HepG2 (cell line): ENCODE measurements at places on chromosomes 6 and 20. TPM values are rescaled to one million over a fixed set of nuclear protein-coding genes. Genes with fewer than 3 reads are reported as not detected.
A peak's percentile ranks its signal among the peaks of the same experiment; 100 is the strongest.

The EFCAB8 gene
- 0.15 TPM in 1 of 2 replicates, not detected in the other for polyA plus RNA-seq

- DNase-seq: no peak
These were observed 495.0 kb upstream of the NRSN1 start for GRCh38 chr6:23630726-23631635.

- peak; percentile 86 for DNase-seq
These were observed 10.6 kb upstream of the CCN6 start for GRCh38 chr6:112043032-112044007.

- no peak for DNase-seq
These were observed 57.0 kb downstream of the NOX3 start for GRCh38 chr6:155398701-155399061.

- no peak for DNase-seq
These were observed 112.2 kb downstream of the INSM1 start for GRCh38 chr20:20480126-20480525.

GRCh38 chr6:1027795-1028569, 283.9 kb upstream of the FOXQ1 start:
- DNase-seq: no peak

DNA sequence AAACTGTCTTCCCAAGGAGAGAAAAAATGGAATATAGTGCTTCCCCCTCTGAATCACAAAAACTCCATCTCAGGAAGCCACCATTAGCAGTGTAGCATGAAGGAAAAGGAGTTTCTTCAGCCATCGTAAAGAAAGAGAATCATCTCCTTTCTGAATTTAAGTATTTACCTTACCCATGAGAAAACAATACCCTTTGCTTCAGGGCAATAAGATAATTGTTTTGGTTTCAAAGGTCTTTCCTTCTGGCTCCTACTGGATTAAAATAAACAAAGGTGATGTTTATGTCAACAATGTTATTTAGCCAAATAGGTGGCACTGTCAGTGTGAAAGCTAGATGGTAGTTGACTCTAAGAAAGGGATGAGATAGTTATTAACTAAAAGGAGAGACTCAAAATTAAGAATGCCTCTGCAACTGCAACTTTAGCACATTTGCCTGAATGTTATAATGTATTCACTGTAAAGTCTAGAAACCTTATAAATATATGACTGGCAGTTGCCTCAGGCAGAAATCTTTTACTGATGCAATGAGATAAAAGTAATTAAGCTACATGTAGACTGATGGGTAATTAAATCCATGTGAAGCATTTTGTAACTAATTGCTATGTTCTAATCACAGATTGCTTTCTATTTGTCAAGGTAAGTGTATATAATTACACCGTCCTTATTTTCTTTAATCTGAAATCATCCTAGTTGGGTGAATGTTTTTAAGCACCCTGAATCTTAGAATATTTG, 399.0 kb downstream of the CDKAL1 start:
- peak; percentile 5 for DNase-seq
